Stomach (tissue), 19 donors: ENCODE measurements at places on chromosomes 7 and 10. TPM values are rescaled to one million over a fixed set of nuclear protein-coding genes. Genes with fewer than 3 reads are reported as not detected.

GRCh38 chr7:19051767-19052375, 65.6 kb downstream of the TWIST1 start:
- H3K36me3 ChIP-seq, result no peaks in the 10 kb centered on the region
- H3K27me3 ChIP-seq, result no peaks in the 10 kb centered on the region
- no peaks in the 10 kb centered on the region for H3K4me1 ChIP-seq
- peak; percentile 32 for DNase-seq
- no peak overlapping the region for H3K4me3 ChIP-seq

DNA sequence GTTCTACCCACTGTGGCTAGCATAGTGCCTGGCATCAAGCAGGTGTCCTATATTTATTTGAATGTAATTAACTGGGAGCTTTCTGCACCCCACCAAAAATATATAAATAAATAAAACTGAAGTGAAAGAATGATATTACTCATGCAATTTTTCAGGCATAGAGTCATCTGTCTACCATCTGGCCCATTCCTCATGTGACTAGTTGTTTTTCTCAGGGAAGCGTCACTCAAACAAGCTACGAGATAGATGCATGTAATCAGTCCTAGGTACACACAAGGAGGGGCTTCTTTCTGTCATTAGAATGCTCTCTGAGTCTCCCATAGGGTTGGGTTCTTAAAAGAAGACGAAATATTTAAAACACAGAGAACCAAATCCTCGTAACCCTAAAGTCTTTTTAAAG, 255.5 kb upstream of the KMT2E start:
- no peaks in the 10 kb centered on the region for H3K27me3 ChIP-seq
- H3K4me1 ChIP-seq, result no peaks in the 10 kb centered on the region
- H3K36me3 ChIP-seq, result no peaks in the 10 kb centered on the region
- no peak overlapping the region for H3K4me3 ChIP-seq
- H3K27ac ChIP-seq, result no peak overlapping the region

Gene RET
- total RNA-seq, result not detected

GRCh38 chr10:84308481-84309304, 19.7 kb upstream of the CCSER2 start:
- H3K4me3 ChIP-seq, result no peak overlapping the region
- H3K27ac ChIP-seq, result peak overlapping the region; percentile 30
- H3K27me3 ChIP-seq, result no peaks in the 10 kb centered on the region
- peaks cover 11% of the 10 kb centered on the region for H3K4me1 ChIP-seq
- H3K36me3 ChIP-seq, result no peaks in the 10 kb centered on the region
